ENCODE measurements at places on chromosomes 3 and 15.

DNA sequence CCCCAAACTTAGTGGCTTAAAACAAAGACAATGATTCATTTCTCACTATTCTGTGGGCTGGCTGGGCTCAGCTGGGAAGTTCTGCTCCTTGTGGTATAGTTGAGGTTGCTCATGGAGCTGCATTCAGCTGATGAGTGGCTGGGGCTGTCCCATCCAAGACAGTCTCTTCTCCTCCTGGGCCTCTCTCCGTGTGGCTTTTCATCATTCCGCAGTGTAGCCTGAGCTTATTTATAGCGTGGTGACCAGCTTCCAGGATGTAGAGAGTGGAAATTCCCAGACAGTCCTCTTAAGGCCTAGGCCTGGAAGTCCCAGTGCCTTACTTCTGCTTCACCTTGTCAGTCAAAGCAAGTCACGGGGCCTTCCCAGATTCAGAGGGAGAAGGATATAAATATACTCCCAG lies 136.7 kb upstream of the DAZL start:
- H3K27ac ChIP-seq, result no peak overlapping the region
- no peak overlapping the region for H3K4me3 ChIP-seq
- H3K36me3 ChIP-seq, result no peaks in the 10 kb centered on the region
- no peaks in the 10 kb centered on the region for H3K27me3 ChIP-seq

- no peaks in the 10 kb centered on the region for H3K27me3 ChIP-seq
- H3K4me3 ChIP-seq, result no peak overlapping the region
- no peaks in the 10 kb centered on the region for H3K4me1 ChIP-seq
- H3K36me3 ChIP-seq, result no peaks in the 10 kb centered on the region
- no peak for DNase-seq
Measured at GRCh38 chr3:121508389-121508788, 37.4 kb downstream of the POLQ start.

GRCh38 chr3:16423298-16423697 lies 90.2 kb downstream of the RFTN1 start:
- H3K4me1 ChIP-seq, result peaks cover 20% of the 10 kb centered on the region
- H3K27me3 ChIP-seq, result no peaks in the 10 kb centered on the region
- peak overlapping the region; percentile 73 for H3K27ac ChIP-seq
- no peak overlapping the region for H3K4me3 ChIP-seq
- peak; percentile 58 for DNase-seq

GRCh38 chr3:54274607-54275006 lies 152.3 kb downstream of the CACNA2D3 start:
- no peak overlapping the region for H3K4me3 ChIP-seq
- H3K36me3 ChIP-seq, result no peaks in the 10 kb centered on the region
- H3K4me1 ChIP-seq, result no peaks in the 10 kb centered on the region
- H3K27me3 ChIP-seq, result no peaks in the 10 kb centered on the region

DNA sequence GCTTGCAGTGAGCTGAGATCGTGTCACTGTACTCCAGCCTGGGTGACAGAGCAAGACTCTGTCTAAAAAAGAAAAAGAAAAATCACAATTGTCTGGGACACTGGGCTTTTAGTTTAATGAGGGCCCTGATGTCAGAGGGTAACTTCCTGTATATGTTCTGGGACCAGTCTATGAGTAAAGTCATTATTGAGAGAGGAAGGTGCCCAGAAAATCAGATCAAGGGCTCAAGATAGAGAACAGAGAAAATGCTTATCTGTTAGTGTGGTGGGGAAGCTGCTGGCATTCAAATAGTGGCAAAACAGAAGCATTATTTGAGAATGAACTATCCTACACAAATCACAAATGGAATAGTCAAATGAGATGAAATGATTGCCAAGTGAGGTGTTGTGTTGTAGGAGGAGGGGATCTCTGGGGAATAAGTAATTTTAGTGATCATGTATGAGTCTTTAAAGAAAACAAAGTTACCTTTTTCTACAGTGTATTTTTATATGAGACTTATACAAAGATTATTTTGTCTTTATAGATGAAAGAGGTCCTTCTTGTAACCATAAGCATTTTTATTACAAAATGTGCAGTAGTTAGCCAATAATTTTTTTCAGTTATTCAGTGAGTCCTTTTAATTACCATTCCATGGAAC lies 13.4 kb downstream of the ARIH2 start:
- no peaks in the 10 kb centered on the region for H3K27me3 ChIP-seq
- no peak for DNase-seq
- H3K4me1 ChIP-seq, result peaks cover 44% of the 10 kb centered on the region
- H3K27ac ChIP-seq, result no peak overlapping the region
- H3K36me3 ChIP-seq, result peaks cover 7% of the 10 kb centered on the region
- H3K4me3 ChIP-seq, result no peak overlapping the region

- no peak for DNase-seq
- no peaks in the 10 kb centered on the region for H3K36me3 ChIP-seq
- H3K4me1 ChIP-seq, result peaks cover 3% of the 10 kb centered on the region
- H3K27ac ChIP-seq, result peak overlapping the region; percentile 69
Measured at GRCh38 chr15:33154351-33155166, 40.0 kb downstream of the FMN1 start.

DNA sequence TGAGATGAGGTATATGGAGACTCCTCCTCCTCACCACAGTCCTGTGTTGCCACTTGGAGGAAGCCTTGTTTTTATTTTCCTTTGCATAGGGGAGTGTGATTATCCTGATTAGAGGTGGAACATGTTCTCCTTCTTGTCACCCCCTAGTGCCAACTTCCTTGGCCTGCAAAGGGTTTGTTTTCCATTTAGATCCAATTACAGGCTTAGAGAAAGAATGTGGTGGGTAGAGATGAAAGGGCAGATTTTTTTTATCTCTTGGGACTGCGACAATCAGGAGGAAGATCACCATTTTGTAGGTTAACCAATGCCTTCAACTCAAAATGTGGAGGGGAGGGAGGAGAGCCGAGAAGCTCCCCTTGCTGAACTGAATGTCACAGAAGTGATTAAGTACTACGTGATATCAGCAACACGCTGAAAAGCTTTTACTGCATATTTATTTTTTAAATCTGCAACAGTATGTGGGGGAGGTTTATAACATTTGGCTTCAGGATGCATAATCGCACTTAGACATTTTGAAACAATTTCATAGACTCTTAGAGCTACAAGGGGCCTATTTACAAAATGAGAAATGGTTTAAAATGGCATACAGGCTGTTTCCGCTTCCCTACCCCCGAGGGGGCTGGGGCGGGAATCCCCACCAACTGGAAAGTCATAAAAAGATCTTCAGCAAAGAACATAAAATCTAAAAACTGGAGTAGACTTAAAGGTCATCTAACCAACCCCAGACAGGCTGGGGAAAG lies 2.4 kb downstream of the LMCD1 start:
- no peaks in the 10 kb centered on the region for H3K27me3 ChIP-seq
- no peak for DNase-seq
- no peaks in the 10 kb centered on the region for H3K36me3 ChIP-seq
- peaks cover 34% of the 10 kb centered on the region for H3K4me1 ChIP-seq

GRCh38 chr15:99443768-99444446 lies 121.9 kb upstream of the MEF2A start:
- no peaks in the 10 kb centered on the region for H3K27me3 ChIP-seq
- H3K27ac ChIP-seq, result peak overlapping the region; percentile 70
- no peak overlapping the region for H3K4me3 ChIP-seq
- DNase-seq, result no peak
- no peaks in the 10 kb centered on the region for H3K36me3 ChIP-seq
- peaks cover 34% of the 10 kb centered on the region for H3K4me1 ChIP-seq

DNA sequence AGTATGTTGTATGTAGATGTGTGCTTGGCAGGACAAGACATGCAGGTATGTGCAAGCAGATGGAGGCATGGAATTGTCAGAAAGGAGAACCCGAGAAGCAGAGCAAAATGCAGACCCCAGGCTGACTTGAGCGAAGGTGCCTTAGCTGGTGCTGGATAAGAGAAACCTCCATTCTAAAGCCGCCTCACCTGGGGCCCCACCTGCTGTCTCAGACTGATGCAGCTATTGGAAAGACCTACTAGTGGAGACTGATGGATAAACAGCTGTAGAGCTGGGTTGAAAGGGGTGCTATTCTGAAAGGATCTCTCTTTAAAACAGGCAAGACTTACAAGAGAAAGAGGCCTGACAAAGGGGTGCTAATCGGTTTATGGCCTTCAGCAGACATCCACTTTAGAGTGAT lies 86.2 kb downstream of the EPHB1 start:
- H3K36me3 ChIP-seq, result no peaks in the 10 kb centered on the region
- H3K27me3 ChIP-seq, result no peaks in the 10 kb centered on the region
- H3K4me1 ChIP-seq, result no peaks in the 10 kb centered on the region
- no peak overlapping the region for H3K27ac ChIP-seq

GRCh38 chr3:183178833-183179549 lies 16.5 kb upstream of the LAMP3 start:
- peak; percentile 85 for DNase-seq
- H3K27me3 ChIP-seq, result peaks cover 6% of the 10 kb centered on the region
- no peaks in the 10 kb centered on the region for H3K36me3 ChIP-seq
- peaks cover 21% of the 10 kb centered on the region for H3K4me1 ChIP-seq
- H3K4me3 ChIP-seq, result peak overlapping the region; percentile 55

DNA sequence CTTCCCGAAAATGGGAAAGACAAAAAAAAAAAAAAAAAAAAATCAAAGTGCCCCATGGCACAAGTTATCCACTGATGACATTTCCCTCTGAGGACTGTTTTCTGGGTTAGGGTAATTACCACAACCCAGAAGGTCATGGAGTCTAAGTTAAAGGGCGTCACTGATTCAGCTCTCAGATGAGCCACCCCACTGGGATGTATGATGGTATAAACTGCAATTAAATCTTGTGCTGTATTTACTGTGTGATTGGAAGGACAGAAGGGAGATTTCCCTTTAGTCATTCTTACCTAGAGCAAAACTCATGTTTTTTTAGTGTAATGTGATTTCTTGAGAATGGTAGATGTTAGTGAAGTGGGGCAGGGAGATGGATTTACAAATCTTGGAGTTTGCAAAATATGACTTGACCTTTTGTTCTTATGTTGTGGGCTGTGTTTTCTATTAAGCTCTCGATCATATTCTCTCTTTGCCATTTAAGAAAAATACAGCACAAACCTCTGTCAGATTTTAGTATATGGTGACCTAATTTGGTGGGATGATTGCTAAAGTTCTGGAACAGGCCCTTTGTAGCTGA lies 244.2 kb downstream of the PTPRG start:
- H3K36me3 ChIP-seq, result no peaks in the 10 kb centered on the region
- no peaks in the 10 kb centered on the region for H3K27me3 ChIP-seq
- no peak overlapping the region for H3K4me3 ChIP-seq
- H3K27ac ChIP-seq, result peak overlapping the region; percentile 48
- no peak for DNase-seq
- peaks cover 59% of the 10 kb centered on the region for H3K4me1 ChIP-seq

- H3K4me3 ChIP-seq, result no peak overlapping the region
- DNase-seq, result no peak
- H3K36me3 ChIP-seq, result no peaks in the 10 kb centered on the region
- H3K27me3 ChIP-seq, result no peaks in the 10 kb centered on the region
Measured at GRCh38 chr3:136982520-136983138, 24.8 kb downstream of the IL20RB start.

DNA sequence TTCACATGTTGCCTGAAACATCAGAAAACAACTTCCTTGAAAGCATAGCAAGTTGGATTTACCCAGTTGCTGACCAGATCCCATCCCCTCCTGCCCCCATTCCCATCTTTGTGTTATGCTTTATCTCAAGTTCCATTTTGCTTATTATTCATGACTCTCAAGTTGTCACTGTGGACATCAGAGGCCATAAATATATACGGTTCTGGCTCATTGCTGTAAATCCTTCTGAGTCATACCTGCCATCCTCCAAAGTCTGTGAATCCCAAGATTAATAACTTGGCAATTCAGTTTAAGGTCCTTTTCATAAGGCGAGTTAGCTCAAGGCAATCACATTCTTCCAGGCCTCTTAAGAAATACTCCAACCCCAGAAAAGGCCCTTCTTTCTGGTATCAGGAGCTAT lies 126.2 kb upstream of the C2CD4B start:
- no peak for DNase-seq
- H3K4me1 ChIP-seq, result no peaks in the 10 kb centered on the region
- no peak overlapping the region for H3K4me3 ChIP-seq
- H3K27me3 ChIP-seq, result no peaks in the 10 kb centered on the region

GRCh38 chr15:89168316-89168833 lies 53.0 kb downstream of the RLBP1 start:
- H3K4me1 ChIP-seq, result peaks cover 40% of the 10 kb centered on the region
- DNase-seq, result no peak
- peaks cover 3% of the 10 kb centered on the region for H3K36me3 ChIP-seq
- no peaks in the 10 kb centered on the region for H3K27me3 ChIP-seq
- peak overlapping the region; percentile 60 for H3K27ac ChIP-seq
- H3K4me3 ChIP-seq, result no peak overlapping the region

DNA sequence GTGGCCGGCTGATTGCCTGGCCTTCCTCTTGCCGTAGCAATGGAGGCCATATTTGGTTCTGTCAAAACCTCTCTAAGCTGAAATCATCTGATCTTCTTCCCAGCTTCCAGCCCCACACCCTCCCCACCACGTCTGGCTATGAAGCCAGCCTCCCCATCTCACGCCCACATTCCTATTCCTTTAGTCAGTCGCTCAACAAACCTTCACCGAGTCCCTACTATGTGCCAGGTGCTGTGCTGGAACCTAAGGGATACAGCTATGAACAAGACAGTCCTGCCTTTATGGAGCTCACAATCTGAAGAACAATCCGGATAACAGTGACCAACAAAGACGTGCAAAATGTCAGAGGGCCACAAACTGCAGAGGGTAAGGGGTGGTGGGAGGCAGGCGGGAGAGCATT lies 31.9 kb upstream of the SMAD6 start:
- no peaks in the 10 kb centered on the region for H3K36me3 ChIP-seq
- H3K4me3 ChIP-seq, result no peak overlapping the region
- peaks cover 2% of the 10 kb centered on the region for H3K4me1 ChIP-seq
- no peaks in the 10 kb centered on the region for H3K27me3 ChIP-seq

DNA sequence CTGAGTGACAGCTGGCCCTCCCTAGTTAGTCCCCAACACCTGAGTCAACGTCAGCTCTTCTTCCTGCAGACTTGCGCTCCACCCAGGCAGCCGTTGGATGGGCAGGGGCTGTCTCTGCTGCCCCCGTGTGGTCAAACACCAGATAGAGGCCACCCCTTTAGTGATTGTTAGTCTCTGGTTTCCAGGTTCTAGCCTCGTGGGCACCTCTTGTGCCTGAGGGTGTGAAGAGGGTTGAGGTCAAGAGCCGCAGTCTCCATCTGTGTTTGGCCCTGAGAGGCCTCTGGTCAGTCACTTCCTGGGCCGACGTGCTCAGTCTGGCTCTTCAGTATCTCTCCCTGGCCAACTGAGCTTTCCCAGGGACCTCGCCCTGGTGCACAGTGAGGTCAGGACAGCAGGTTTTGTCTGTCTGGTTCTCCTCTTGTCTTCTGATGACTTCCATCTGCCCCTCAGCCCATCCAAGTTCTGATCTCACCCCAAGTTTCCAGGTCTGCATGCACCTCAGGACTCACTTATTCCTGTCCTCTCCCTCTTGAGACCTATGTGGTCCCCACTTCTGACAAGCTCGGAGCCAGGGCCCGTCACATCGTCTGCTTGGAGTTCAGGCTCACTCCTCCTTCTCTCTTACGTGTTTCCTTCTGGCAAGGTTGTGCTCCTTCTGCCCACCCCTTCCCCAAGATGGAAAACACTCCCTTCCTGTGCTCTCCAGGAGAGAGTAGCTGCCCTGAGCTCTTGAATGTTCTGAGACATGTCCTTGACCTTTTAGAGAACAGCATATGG lies 20.9 kb downstream of the CD276 start:
- no peak overlapping the region for H3K27ac ChIP-seq
- DNase-seq, result no peak
- H3K4me1 ChIP-seq, result peaks cover 26% of the 10 kb centered on the region
- peaks cover 8% of the 10 kb centered on the region for H3K36me3 ChIP-seq
- H3K27me3 ChIP-seq, result no peaks in the 10 kb centered on the region
- no peak overlapping the region for H3K4me3 ChIP-seq

Data from upper lobe of left lung (tissue), 6 donors.